ENCODE measurements at places on chromosomes 12 and 14.
A peak's percentile ranks its signal among the peaks of the same experiment; 100 is the strongest.

DNA sequence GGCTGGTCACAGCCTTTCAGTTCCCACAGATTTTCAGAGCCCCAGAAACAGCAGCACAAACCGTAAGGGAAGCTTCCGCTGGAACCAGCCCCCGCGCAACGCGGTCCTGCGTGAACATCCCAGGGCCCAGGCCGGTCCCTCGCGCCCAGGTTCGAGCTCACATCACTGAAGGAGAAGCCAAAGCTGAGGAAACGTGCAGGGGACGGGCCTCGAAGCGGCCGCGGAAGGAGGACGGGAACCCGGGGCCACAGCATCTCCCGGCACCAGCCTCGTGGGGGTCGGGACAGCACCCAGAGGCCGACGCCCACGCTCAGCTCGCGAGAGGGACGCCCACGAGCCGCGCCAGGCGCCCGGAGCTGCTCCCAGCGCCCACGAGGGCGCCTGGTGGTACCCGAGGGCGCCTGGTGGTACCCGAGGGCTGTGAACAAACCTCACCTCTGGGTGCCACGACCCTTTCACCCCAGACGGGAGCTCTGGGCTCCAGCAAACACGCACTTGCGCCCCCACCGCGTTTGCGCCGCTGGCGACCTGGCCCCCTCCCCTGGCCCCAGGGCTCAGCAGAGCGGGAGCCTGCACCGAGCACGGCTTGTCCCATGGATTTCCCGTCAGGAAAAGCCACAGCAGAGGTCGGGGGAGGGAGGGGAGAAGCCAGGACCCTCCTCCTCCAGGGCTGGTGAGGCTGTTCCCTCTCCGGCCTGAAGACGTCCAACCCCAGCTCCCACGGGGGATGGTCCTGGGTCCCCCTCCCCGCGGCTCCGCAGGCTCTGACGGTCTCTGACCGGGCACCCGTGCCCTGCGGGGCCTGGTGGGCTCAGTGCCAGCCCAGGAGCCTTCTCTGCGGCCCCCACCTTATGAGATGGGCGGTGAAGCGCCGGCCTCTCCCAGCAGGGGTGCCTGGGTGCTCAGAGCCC, 6.9 kb downstream of the LRCOL1 start:
- no peak overlapping the region for H3K4me3 ChIP-seq
- H3K27me3 ChIP-seq, result peaks cover 5% of the 10 kb centered on the region
- peaks cover 4% of the 10 kb centered on the region for H3K4me1 ChIP-seq
- H3K36me3 ChIP-seq, result no peaks in the 10 kb centered on the region
- H3K27ac ChIP-seq, result no peak overlapping the region
- no peak for DNase-seq

DNA sequence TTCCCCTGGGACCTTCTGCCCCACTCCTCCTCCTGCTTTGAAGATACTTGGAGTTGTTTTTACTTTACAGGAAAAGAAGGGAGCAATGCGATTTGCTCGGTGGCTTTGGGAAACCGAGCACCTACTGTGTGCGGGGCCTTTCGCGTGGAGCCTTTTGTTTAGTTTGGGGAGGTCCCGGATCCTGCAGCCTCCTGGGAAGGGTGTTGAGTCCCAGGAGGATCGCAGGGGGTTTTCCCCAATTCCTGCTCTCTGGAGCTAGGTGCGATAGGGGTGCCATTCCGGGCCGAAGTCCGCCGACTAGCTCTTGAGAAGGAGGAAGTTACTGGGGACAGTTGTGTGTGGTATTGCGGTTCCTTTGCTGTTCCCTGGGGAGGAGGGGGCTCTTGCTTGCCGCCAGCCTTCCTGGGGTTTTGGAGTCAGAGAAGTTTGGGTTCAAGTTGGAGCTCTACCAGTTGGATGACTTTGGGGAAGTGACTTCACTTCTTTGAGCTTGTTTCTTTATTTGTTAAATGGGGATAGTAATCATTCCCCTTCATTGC, 1.1 kb downstream of the BRI3BP start:
- no peaks in the 10 kb centered on the region for H3K27me3 ChIP-seq
- H3K27ac ChIP-seq, result peak overlapping the region; percentile 54
- peaks cover 22% of the 10 kb centered on the region for H3K4me1 ChIP-seq
- H3K36me3 ChIP-seq, result no peaks in the 10 kb centered on the region
- peak overlapping the region; percentile 69 for H3K4me3 ChIP-seq

- no peaks in the 10 kb centered on the region for H3K36me3 ChIP-seq
- no peaks in the 10 kb centered on the region for H3K27me3 ChIP-seq
- H3K4me1 ChIP-seq, result no peaks in the 10 kb centered on the region
- H3K4me3 ChIP-seq, result no peak overlapping the region
- no peak overlapping the region for H3K27ac ChIP-seq
These were observed 279.8 kb upstream of the DIO2 start for GRCh38 chr14:80491131-80491530.

GRCh38 chr14:60647837-60648248, 1.4 kb downstream of the SIX1 start:
- H3K4me1 ChIP-seq, result peaks cover 29% of the 10 kb centered on the region
- H3K36me3 ChIP-seq, result no peaks in the 10 kb centered on the region
- H3K4me3 ChIP-seq, result no peak overlapping the region
- DNase-seq, result no peak

DNA sequence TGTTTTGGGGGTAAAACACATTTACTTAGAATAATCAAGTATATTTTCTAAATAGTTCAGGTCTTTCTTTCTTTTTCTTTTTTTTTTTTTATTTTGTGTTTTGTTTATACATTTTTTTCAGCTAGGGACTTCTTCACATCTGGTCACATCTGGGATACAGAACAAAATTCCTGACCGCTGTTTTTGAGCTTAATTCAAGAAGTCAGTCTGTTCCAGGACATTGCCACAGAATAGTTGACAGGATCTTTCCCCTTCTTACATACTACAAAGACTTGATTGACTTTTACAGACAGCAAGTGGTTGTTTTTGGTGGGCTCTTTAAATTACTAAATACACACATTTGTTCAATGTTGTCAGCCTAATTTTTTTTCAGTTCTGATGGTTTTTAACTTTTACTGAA, 41.8 kb upstream of the DCN start:
- no peak overlapping the region for H3K27ac ChIP-seq
- no peaks in the 10 kb centered on the region for H3K27me3 ChIP-seq
- no peak for DNase-seq
- no peaks in the 10 kb centered on the region for H3K4me1 ChIP-seq
- no peak overlapping the region for H3K4me3 ChIP-seq
- H3K36me3 ChIP-seq, result no peaks in the 10 kb centered on the region

DNA sequence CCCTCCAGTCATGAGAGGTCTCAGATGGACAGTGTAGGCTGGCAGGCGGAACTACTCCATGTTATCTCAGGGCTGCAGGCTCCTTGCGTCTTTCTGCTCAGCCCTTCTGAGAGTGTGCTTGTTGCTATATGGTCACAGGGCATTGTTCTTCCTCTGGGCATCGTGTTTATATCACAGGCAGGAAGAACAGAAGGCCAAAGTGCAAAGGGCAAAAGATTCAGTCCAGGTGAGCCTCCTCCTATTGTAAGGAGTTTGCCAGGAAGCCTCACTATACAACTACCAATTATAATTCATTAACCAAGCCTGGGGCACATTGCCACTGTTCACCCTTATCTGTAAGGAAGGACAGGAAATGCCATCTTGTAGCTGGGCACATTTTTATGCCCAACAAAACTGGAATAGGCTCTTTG, 195.5 kb upstream of the KITLG start:
- no peak for DNase-seq
- H3K4me3 ChIP-seq, result no peak overlapping the region
- H3K27ac ChIP-seq, result no peak overlapping the region
- no peaks in the 10 kb centered on the region for H3K4me1 ChIP-seq
- H3K36me3 ChIP-seq, result no peaks in the 10 kb centered on the region
- H3K27me3 ChIP-seq, result no peaks in the 10 kb centered on the region

GRCh38 chr12:6839482-6840201, 1.1 kb upstream of the GNB3 start:
- H3K4me1 ChIP-seq, result peaks cover 6% of the 10 kb centered on the region
- H3K27ac ChIP-seq, result no peak overlapping the region
- H3K4me3 ChIP-seq, result no peak overlapping the region
- DNase-seq, result no peak
- no peaks in the 10 kb centered on the region for H3K27me3 ChIP-seq

GRCh38 chr12:39173726-39174125, 268.3 kb upstream of the CPNE8 start:
- no peaks in the 10 kb centered on the region for H3K27me3 ChIP-seq
- no peaks in the 10 kb centered on the region for H3K4me1 ChIP-seq
- DNase-seq, result no peak
- no peaks in the 10 kb centered on the region for H3K36me3 ChIP-seq

DNA sequence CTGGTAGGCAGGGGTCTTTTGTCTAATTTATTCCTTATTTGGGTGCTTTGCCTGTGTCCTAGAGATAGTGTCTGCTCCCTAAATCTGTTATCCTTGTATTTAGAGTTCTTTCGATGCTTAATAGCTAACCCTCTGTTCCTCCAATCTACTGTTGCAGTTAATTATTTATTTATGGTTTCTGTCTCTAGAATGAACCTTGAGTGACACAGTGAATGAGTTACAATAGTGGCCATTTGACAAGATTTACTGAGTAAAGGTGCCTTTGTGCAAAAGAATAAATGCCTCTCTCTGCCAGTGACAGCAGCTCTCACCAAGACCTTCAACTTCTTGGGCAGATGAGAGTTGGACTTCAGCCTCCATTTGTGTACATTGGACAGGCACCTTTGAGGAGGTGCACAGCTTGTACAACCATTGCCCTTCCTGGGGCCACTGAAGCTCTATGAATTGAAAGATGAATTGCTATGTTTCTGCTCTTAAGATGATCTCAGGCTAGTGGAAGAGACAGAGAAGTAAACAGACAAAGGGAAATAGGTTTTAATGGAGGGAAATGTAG, 165.9 kb downstream of the DERA start:
- H3K36me3 ChIP-seq, result no peaks in the 10 kb centered on the region
- H3K4me3 ChIP-seq, result no peak overlapping the region
- H3K27ac ChIP-seq, result no peak overlapping the region
- no peak for DNase-seq
- H3K27me3 ChIP-seq, result no peaks in the 10 kb centered on the region

DNA sequence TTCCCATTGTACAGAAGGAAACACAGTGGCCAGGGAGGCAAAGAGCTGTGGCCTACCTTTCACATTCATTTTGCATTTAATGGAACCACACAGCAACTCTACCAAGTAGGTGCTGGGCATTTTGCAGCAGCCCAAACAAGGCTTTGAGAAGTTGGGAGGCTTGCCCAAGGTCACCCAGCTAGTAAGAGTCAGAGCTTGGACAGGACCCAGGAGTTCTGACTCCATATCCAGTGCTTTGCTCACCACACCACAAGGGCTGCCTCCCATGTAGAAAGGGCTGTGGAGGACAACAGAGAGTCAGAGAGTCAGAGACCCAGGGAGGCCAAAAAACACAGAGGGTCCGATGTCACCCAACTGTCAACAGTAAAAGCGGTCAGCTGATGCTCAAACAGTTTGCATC, 400.2 kb downstream of the BCL11B start:
- no peaks in the 10 kb centered on the region for H3K4me1 ChIP-seq
- no peak for DNase-seq
- H3K27me3 ChIP-seq, result no peaks in the 10 kb centered on the region
- H3K27ac ChIP-seq, result no peak overlapping the region
- no peak overlapping the region for H3K4me3 ChIP-seq

DNA sequence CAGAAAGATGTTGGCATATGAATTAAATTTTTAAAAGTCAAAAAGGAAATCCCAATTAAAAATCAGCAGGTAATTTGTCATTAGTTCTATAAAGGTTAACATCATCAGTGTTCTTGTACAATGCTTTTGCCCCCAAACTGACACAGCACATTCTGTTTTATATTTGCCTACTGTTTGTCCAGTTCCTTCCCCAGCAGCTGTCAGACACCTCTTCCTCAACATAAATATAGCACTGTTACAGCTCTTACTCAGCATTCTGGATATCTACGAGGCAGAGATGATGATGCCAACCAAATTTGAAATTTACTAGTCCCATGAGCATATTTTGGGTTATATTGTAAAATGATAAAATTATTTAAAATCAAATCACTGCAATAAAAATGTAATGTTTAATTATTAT, 124.6 kb downstream of the SINHCAF start:
- H3K36me3 ChIP-seq, result no peaks in the 10 kb centered on the region
- no peak overlapping the region for H3K4me3 ChIP-seq
- H3K4me1 ChIP-seq, result no peaks in the 10 kb centered on the region
- no peaks in the 10 kb centered on the region for H3K27me3 ChIP-seq
- no peak overlapping the region for H3K27ac ChIP-seq
- DNase-seq, result no peak

DNA sequence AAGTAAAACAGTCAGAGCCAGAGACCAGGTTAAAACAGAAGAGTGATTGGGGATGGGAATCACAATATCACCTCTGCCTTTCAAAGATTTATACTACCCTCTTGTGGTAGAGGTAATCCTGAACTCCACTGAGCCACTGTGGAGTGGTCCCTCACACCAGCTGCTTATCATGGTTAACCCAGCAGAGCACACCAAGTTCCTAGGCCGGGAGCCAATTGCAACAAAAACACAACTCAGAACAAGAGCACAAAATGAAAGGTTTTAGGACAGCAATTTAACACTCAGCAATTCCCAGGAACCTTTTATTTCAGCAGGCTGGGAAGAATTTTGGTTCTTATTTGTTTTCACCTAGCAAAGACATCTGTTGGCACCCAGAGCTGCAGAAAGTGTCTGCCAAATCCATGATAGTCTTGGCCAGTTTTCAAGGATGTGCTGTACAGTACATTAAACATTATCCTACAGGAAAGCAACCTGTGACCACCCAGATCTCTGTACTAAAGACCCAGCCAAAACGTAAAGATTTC, 220.5 kb upstream of the ATXN7L3B start:
- no peaks in the 10 kb centered on the region for H3K4me1 ChIP-seq
- H3K27me3 ChIP-seq, result no peaks in the 10 kb centered on the region
- no peaks in the 10 kb centered on the region for H3K36me3 ChIP-seq
- DNase-seq, result no peak
- no peak overlapping the region for H3K27ac ChIP-seq
- no peak overlapping the region for H3K4me3 ChIP-seq

- no peaks in the 10 kb centered on the region for H3K4me1 ChIP-seq
- H3K36me3 ChIP-seq, result no peaks in the 10 kb centered on the region
- H3K27me3 ChIP-seq, result no peaks in the 10 kb centered on the region
- DNase-seq, result no peak
- no peak overlapping the region for H3K4me3 ChIP-seq
- no peak overlapping the region for H3K27ac ChIP-seq
These were observed 2.1 kb downstream of the OR6C70 start for GRCh38 chr12:55467836-55468235.

DNA sequence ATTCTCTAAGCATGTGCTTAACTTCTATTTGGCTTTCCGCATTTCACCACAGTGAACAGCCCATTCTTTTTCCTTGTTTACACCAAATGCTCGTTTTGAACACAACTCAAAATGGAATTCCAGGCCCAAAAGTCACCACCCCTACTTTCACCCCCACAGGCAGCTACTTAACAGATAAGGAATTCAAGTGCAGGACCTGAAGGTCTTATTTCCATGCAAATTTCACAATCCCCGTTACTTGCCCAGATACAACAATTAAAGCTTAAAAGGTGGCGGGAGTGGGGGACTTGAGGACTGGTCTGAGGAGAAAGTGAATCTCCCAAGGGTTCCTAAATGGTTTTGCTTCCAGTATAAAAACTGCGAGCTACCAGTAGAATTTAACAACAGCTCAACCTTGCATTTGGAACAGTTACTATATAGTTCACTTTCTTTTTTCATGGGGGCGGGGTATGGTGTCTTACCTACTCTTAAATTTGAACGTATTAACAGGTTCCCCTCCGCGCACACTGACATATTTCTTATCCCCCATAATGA, 3.7 kb downstream of the USP44 start:
- peaks cover 8% of the 10 kb centered on the region for H3K4me1 ChIP-seq
- no peaks in the 10 kb centered on the region for H3K36me3 ChIP-seq
- peak overlapping the region; percentile 62 for H3K4me3 ChIP-seq
- no peak overlapping the region for H3K27ac ChIP-seq
- no peaks in the 10 kb centered on the region for H3K27me3 ChIP-seq
- DNase-seq, result no peak
